AG04449 (cell line): ENCODE measurements at places on chromosomes 3 and 15.
A peak's percentile ranks its signal among the peaks of the same experiment; 100 is the strongest.

GRCh38 chr15:86570738-86571137 lies 491.1 kb downstream of the AGBL1 start:
- no peak for DNase-seq

DNA sequence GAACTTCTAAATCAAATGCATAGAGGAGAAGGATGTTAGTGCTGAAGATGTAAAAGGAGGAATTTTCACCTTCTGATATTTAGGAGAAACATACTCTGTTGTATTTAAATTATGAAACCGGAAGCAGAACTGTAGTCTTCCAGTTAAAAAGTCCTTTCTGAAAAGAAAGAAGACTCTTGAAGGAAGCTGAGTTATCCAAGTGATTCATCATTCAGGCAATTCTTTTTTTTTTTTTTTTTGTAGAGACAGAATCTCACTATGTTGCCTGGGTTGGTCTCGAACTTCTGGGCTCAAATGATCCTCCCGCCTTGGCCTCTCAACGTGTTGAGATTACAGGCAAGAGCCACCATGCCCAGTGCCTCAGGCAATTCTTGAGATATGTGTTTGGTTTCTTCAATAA lies 424.8 kb upstream of the TPM1 start:
- DNase-seq, result no peak

- DNase-seq, result no peak
Measured at GRCh38 chr15:47870300-47870955, 153.1 kb downstream of the SEMA6D start.

GRCh38 chr15:92938387-92938786 lies 38.3 kb downstream of the CHD2 start:
- no peak for DNase-seq

DNA sequence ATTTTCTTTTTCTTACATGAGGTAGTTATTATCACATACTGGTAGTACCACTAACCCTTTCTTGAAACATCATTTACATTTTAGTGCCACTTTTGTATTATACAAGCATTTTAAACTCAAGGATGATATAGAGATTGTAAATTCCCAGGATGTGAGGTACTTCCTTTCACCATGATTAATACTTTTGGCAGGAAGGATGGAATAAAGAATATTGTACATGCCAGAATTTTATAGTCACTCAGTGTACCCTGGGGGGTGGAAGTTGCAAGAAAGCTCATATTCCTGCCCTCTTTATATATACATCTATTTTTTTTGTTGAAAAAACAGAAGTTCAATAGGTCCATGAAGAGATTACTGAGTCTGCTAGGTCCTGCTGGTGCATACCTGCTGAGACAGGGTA lies 141.0 kb upstream of the PLSCR5 start:
- DNase-seq, result peak; percentile 16

DNA sequence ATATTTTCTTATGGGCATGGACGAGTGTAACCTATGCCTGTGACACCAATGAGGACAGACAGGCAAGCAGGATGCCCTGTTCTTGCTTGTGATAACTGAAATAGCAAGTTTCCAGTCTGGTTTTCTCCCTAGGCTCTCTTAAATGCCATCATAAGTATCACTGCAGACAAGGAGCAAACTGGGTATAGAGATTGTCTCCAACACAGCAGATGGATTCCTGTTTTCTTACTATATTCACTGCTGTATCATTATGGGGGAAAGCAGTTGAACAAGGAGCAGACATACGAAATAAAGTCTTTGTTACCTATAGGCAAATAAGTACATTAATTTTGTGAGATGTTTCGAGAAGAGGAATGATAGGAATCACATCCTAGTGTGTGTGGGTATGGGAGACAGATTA lies 178.0 kb upstream of the TBL1XR1 start:
- DNase-seq, result no peak

GRCh38 chr3:47491777-47492176 lies 16.0 kb upstream of the SCAP start:
- DNase-seq, result no peak

GRCh38 chr3:185337231-185337816 lies 25.6 kb upstream of the MAP3K13 start:
- DNase-seq, result no peak

DNA sequence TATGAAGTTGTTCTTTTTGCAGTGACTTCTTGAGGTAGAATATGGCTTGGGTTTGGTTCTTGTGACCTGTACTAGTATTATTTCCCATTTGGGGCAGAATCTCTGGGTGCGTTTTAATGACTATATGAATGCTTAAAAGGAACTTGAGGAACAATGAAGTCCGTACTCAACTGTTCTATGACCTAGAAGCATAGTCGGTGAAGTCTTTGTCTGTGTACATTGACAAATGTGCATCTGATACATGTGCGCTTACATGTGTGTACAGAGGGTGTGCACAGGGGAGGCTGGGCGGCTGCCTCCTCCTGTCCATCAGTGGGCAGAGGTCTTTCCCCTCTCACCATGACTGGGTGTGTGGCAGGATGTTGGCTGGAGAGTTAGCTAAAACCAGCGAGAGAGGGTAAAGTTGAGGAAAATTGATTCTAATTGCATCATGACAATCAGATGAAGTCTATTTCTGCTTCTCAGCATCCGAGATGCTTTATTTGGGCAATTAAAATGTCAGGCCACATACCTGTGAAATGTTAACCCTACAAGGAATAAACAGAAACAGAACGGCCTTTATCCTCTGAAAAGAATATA lies 1.0 kb upstream of the NR2F2 start:
- DNase-seq, result no peak

GRCh38 chr3:52004906-52005395 lies 9.3 kb upstream of the RPL29 start:
- no peak for DNase-seq

- no peak for DNase-seq
Measured at GRCh38 chr3:88433568-88433967, 283.8 kb downstream of the C3orf38 start.

DNA sequence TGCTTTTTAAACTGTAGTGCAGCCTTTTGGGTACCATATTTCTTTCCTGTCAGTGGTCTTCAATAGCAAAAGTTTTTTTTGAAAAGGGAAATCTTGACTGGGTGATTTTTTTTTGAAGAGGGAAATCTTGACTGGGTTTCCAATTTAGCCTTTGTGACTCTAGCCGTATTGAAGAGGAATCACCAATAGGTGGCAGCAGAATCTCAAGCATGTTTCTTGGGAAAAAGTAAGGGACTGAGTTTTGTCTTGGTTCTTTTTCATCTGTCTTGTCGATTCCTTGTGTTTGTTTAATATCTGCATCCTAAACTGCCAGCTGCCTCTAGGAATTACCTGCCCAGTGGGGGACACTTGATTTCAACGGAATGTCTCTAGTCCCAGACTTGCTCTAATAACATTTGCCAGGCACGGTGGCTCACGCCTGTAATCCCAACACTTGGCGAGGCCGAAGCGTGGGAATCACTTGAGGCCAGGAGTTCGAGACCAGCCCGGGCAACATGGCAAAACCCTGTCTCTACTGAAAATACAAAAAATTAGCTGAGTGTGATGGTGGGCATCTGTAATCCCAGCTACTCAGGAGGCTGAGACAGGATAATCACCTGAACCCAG lies 89.2 kb downstream of the RBPMS2 start:
- DNase-seq, result no peak

- DNase-seq, result no peak
Measured at GRCh38 chr3:17793542-17794195, 51.2 kb upstream of the TBC1D5 start.

DNA sequence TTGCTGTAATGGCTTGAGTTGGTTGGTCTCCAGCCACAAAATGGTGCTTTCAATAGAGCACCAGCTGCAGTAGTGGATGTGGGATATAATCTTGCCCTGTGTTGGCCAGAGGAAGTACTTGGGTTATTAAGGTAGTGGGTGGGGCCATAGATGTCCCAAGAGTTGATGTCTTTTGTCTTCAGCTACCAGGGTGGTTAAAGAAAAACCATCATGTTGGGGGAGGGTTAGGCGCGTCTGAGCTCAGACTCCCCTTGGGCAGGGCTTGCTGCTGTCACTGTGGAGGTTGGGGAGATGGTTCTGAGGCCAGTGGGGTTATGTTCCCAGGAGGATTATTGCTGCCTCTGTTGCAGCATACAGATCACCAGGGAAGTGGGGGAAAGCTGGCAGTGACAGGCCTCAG lies 46.9 kb upstream of the GADL1 start:
- DNase-seq, result no peak

DNA sequence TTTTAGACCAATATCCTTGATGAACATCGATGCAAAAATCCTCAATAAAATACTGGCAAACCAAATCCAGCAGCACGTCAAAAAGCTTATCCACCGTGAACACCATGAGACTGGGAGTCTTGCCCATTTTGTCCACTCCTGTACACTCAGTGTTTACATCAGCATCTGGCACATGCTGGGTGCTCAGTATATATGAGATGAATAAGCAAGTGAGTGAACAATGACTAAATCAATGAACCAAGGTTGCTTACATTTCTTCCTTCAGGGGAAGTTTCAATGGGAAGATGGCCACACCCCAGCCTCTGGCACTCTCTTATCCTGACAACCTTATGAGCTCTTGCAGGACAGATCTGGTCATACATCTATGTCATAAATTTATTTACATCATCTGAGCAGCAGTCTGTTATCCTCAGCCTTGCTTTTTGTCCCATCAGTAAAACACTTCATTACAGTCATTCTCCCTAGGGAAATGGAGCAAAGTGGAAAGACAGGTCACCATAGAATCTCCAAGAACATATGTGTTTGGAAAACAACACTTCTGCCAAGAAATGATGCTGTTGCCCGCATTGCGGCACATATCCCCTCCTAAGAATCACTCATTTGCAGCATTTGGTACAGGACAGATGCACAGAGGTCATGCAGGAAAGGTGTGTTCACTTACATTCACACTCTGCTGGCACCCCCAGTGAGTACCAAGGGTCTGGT lies 171.8 kb upstream of the EIF1B start:
- DNase-seq, result peak; percentile 21

DNA sequence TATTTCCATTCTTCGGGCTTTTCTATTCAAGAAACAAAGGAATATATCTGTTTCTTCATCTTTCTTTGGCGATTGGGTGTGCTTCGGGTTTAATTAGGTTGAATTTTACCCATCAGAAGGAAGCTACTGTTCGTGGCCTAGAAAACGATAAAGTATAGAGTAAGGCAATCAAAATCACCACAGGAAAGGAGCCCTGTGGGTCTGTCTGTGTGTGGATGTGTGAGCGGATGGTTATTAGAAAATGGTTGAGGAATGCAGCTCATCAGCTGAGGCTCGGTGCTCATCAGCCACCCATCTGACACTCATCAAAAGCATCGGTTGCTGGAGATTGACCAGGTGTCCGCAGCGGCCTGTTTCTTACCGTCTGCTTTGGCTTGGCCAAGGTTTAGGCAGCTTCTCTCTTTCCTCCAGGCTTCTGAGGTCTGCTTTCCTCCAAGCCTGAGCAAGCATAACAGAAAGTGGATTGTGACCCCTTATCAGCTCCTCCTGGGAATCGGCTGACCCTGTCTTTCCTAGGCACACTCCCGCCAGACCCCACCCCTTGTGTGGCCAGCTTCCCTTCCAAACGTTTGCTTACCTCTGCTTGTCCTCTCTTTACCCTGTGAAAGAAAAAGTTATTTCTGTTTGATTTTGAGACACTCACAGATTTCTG lies 17.6 kb upstream of the ISLR start:
- DNase-seq, result no peak

- no peak for DNase-seq
Measured at GRCh38 chr3:9891072-9891622, 737 bp downstream of the JAGN1 start.

GRCh38 chr3:101850246-101851051 lies 1.1 kb downstream of the NFKBIZ start:
- no peak for DNase-seq

- DNase-seq, result no peak
Measured at GRCh38 chr3:25665315-25666280, 891 bp upstream of the TOP2B start.

DNA sequence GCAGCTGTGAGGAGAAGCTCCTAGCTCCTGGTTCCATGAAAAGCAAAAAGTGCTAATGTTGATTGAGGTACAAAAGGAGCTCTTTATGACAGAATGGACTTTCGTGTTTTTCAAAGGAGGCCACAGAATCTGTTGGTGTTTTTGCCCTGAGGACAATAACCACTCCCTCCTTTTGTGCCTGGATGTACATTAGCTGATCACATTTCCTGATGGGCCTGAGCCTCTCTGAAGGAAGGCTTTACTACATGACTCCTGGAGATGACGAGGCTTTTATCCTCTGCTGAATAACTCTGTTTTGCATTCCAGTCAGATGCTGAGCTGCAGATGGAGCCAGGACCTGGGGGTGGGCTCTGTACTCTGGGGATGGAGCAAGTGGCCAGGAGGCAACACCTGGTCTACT lies 301.9 kb downstream of the CACNA2D3 start:
- DNase-seq, result no peak

- no peak for DNase-seq
Measured at GRCh38 chr15:101428758-101429157, 60.7 kb downstream of the PCSK6 start.

- DNase-seq, result no peak
Measured at GRCh38 chr3:162760789-162761188, 1264.2 kb downstream of the OTOL1 start.

DNA sequence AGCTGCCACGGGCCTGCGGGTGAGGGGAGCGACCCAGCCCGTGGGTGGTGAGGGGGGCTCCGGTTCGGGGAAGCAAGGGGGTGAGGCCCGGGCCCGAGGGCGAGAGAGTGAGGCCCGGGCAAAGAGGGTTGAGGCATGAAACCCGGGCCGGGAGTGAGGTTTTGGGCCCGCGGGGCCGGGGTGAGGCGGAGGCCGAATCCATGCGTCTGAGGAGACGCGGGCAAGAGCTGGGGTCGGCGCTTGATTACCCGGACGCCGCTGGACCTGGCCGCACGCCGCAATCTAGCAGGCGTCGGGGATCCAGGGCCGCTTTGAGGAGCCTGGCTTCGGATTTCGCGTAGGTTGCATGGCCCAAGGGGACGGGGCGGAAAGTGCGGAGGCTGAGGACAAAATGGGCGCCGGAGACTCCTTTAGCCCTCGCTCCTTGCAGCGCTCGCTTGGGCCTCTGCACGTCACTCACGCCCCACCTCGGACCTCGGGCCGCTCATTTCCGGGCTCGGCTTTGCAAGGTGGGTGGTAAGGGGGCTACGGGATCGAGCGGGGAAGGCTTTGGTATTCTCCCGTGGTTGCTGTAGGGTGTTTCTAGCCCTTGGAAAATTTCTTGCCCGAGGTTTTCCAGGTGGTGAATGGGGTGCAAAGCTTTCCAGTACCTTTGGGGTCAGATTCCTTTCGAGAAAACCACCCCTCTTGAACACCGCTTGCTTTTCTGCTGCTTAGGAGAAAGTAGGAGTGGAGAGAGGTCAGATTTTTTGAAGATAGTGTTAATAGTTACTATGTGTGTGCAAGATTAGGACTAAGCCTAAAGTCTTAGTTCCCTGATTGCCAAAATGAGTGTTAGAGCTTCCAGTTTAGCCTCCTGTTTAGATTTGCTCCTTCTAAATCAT lies 827 bp downstream of the SLC25A36 start:
- no peak for DNase-seq

DNA sequence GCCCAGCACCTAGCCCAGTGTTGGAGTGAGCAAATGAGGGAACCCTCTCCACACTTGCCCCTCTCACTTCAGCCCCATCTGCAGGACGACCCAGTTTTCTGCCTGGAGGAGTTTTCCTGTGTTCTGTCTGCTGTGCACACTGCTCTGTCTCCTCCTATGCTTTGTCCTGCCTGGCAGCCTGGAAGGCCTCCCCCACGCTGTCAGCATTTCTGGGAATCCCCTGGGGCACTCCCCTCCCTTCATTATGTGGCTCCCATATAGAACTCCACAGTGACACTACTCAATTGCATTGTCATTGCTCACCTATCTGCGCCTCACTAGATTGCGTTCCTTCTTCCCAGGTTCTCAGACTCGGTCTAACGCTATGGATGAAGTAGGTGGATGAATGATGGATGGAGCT lies 13.9 kb downstream of the CLSTN2 start:
- DNase-seq, result no peak
